ENCODE measurements at places on chromosomes 1 and 21.

DNA sequence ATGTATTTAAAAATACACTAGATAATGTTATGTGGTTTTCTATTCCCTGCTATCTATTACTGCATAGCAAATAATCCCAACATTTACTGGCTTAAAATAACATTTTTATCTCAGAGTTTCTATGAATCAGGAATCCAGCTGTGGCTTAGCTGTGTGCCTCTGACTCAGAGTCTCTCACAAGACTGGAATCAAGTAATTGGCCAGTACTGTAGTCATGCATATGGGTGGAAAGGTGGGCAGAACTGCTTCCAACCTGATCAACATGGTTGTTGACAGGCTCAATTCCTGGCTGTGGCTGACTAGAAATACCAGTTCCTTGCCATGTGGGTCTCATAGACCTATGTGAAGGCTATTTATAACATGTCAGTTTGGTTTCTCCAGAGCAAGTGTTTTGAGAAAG is 131.8 kb downstream of the PDE4B start:
- DNase-seq = no peak

- no peak for DNase-seq
Observed at GRCh38 chr1:48644905-48645605, 131.6 kb downstream of the BEND5 start.

DNA sequence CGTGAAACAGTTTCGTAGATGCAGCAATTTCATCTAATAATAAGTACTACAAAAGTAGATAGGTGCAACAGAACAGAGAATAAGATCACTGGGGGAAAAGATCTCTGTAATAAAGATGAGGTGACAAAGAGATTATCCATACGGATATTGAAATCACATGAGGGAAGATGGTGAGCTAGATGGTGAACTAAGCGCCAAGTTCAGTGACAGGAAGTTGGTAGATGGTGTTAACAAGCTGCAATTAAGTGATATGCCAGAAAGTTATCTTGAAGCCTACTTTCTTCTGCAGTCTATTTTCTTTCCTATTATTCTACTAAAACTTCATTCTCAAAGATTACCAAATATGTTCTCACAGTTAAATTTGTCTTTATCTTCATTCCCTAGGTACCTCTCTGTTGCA is 7.1 kb downstream of the LRIF1 start:
- DNase-seq = no peak

GRCh38 chr1:115545791-115546733 is 95.7 kb upstream of the VANGL1 start:
- DNase-seq = no peak

DNA sequence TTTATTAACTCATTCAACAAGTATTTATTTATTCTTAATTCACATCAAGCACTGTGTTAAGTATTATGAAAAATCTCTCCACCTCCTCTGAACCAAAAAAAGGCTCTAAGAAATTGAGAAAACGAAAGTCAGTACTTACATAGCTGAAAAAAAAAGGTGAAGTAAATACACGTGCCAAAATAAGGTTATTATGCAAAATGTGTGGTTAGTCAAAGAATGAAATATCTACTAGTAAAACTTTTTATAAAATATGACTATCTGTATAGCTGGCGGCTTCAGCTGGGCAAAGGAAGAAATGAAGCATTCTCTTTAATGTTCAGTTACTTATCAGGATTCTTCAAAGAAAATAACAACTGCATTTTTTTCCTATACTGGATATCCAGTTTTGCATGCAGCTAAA is 35.5 kb upstream of the ASPM start:
- DNase-seq = no peak

DNA sequence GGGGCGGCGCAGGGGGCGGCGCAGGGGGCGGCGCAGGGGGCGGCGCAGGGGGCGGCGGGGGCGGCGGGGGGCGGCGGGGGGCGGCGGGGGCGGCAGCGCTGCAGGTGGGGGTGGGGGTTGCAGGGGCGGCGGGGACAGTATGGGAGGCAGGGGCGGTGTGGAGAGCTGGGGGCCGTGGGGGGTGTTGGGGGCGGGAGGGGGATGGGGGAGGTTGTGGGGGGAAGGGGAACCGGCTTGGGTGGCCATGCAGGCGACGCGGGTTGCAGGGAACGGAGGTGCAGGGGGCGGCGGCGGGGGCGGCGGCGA is 13.0 kb upstream of the SLC19A1 start:
- no peak for DNase-seq

DNA sequence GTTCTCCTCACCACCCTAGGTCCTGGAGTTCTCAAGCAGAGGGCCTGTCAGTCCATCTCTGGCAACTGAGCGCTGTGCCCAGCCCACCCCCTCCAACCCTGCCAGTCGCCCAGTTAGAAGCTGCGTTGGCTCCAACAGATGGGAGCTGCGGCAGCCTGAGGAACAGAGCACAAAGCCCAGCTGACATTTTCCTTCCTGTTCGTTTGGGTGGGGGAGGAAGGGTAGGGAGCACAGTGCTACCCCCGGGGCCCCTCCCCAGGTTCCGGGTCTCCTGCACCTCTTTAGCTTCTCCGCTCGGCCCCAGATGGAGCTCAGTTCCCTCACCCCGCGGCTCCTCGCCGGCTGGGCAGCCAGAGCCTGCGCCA is 1.4 kb downstream of the LRRN2 start:
- DNase-seq = no peak

- DNase-seq = no peak
Observed at GRCh38 chr1:174652569-174653280, 205.0 kb downstream of the GPR52 start.

- no peak for DNase-seq
Observed at GRCh38 chr1:188670837-188671236, 1806.8 kb downstream of the BRINP3 start.

DNA sequence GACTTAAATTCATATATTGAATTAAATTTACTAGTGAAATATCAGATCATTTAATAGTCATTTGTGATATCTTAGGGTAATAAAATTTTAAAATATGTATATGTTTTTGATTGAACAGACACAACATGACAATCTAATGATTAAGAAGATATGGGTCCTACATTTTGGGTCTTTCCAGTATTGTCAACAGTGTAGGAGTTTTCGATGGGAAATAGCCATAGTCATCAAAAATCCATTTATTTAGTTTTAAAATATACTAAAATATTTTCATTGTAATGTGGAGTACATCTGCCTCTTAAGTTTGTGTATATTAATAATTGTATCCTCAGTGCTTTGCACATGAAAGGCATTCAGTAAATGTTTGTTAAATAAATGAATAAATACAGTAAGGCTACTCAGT is 14.0 kb downstream of the TRMT13 start:
- no peak for DNase-seq

- DNase-seq = no peak
Observed at GRCh38 chr1:225908013-225908640, 15.9 kb downstream of the PYCR2 start.

DNA sequence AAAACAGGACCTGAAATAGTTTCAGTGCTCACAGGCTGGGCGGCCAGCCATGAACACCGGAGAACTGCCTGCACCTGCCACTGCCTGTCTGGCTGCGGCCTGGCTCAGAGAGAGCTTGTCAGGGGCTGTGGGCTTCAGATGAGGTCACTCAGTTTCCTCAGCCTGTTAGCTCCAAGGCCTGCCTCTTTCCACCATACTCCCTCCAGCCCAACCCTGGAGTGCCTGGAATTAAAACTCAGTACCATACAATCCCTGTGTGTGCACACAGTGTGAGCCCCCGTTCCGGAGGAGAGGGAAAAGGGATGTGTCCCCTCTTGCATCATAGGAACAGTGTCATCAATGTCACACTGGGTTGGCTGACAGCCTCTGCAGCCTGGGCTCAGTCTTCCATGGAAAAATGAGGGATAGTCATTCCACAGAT is 16.2 kb downstream of the CACNA1S start:
- DNase-seq = no peak

DNA sequence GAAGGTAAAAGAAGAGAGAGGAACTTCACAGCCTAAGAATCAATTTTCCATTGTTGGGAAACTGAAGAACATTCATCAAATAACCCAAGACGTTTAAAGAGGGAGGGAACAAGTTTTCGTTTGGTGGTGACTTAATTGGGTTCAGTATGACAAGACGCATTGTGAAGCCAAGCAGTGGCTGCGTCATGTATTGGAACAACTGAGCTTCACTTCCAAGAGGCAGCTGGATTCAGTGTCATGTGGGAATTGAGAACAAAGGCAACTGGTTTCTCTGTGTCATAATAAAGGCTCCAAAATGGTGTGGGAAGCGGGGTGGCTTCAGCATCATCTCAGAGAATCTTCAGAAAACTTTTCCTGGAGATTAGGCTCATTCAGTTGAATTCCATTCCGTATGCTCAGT is 29.8 kb upstream of the RC3H1 start:
- no peak for DNase-seq

- no peak for DNase-seq
Observed at GRCh38 chr1:174791863-174792262, 207.9 kb upstream of the CACYBP start.

- no peak for DNase-seq
Observed at GRCh38 chr1:158564608-158565007, 5.8 kb downstream of the OR6P1 start.

GRCh38 chr1:188022661-188023060 is 1193.9 kb downstream of the PLA2G4A start:
- no peak for DNase-seq

GRCh38 chr1:40389871-40390560 is 16.5 kb downstream of the SMAP2 start:
- DNase-seq = no peak

- no peak for DNase-seq
Observed at GRCh38 chr1:38420666-38421065, 374.1 kb upstream of the POU3F1 start.

- DNase-seq = no peak
Observed at GRCh38 chr1:195195423-195196057, 1412.7 kb downstream of the KCNT2 start.

GRCh38 chr1:17676387-17677060 is 78.6 kb upstream of the ACTL8 start:
- DNase-seq = no peak

DNA sequence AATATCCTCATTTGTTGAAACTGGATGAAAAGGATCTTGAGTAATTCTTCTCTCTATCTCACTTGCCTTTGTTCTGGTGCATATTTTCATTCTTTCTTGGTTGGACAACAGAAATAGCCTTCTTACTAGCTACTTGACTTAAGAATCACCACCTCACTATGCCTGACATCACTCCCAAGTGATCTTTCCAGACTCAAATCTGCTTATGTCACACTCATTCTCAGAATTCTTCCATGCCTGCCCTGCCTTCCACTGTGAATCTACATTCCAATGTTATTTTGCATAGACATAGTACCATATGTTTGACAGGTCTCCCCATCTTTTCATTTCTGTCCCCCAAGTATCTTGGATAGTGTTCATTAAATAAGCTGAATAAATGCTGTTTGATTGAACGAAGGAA is 78.5 kb upstream of the DPYD start:
- no peak for DNase-seq

DNA sequence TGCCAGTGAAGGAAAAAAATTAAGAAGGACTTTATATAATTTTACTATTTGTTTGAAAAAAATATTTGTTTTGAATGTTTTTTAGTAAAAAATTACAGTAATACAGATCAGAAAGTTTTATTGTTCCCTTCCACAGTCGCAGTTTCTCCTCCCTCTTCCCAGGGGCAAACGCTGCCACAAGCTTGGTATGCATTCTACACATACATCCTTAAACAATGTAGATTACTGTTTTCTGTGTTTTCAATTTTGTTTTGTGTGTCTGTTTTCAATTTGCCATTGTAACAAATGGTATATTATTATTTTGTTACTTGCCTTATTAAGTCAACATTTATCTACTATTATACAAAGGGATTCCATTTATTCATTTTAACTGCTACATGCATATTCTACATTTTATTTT is 257.1 kb downstream of the HMCN1 start:
- no peak for DNase-seq

GRCh38 chr21:15219894-15220293 is 155.1 kb upstream of the NRIP1 start:
- no peak for DNase-seq

GRCh38 chr1:62038594-62039284 is 155.9 kb upstream of the L1TD1 start:
- DNase-seq = no peak

DNA sequence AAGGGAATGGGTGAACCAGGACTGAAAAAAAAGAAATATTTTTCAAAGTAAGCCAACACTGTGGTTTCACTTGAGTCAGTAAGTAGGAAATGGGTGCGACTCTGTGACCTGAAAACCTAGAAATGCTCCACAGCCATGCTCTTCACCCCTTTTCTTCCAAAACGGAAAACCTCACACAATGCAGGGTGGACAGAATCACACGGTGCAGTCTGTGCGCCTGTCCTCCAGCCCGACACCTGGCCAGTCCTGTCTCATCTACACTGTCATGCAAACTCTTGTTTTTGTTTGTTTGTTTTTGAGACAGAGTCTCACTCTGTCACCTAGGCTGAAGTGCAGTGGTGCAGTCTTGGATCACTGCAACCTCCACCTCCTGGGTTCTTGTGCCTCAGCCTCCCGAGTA is 53.3 kb downstream of the B3GALT5 start:
- no peak for DNase-seq

GRCh38 chr1:221689138-221689537 is 52.8 kb downstream of the DUSP10 start:
- no peak for DNase-seq

DNA sequence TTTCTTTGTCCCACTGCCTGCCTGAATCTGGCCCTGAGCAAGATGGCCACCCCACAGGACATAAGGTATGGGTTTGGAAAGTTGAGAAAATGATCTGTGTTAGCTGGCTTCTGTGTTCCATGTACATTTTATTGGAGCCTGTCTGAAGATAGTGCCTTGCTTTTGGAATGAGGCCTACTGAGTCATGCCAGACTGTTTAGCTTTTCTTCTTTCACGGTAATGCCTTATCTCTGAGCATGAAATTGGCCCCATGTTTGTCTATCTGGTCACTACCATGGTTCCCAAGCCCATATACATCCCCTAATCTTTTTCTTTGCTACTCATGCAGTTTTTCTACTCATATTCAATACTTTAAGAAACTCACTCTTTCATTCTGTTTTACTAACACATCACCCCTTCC is 85.1 kb upstream of the LMO4 start:
- no peak for DNase-seq

- no peak for DNase-seq
Observed at GRCh38 chr1:207035877-207036551, 3.5 kb upstream of the C1orf116 start.

- no peak for DNase-seq
Observed at GRCh38 chr21:26806801-26807295, 38.4 kb downstream of the ADAMTS1 start.

DNA sequence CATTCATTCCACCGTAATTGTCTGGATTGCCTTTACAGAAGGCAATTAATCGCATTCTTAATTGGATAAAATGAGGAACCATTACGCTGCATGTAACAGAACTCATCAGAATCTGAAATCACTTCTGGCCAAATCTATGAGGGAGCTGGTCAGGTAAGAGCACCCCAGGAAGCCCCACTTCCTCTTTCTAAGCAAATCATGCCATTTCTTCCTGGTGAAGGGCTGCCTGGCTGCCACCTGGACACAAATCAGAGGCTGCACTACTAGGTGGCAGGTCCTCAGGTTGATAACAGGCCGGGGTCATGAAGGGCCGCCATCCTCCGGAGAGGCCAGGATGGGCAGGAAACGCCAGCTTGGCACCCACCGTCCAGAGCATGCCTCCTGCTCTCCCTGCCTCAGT is 73.7 kb downstream of the CAPZB start:
- DNase-seq = no peak

- peak; percentile 48 for DNase-seq
Observed at GRCh38 chr1:150621497-150622302, 7.7 kb downstream of the ENSA start.

GRCh38 chr1:905811-906599 is 17.7 kb upstream of the SAMD11 start:
- no peak for DNase-seq

GRCh38 chr1:88727205-88727604 is 43.1 kb downstream of the PKN2 start:
- no peak for DNase-seq
